Transverse colon (tissue), 4 donors: ENCODE measurements at places on chromosomes 13 and 19. TPM values are rescaled to one million over a fixed set of nuclear protein-coding genes. Genes with fewer than 3 reads are reported as not detected.
A peak's percentile ranks its signal among the peaks of the same experiment; 100 is the strongest.

DNA sequence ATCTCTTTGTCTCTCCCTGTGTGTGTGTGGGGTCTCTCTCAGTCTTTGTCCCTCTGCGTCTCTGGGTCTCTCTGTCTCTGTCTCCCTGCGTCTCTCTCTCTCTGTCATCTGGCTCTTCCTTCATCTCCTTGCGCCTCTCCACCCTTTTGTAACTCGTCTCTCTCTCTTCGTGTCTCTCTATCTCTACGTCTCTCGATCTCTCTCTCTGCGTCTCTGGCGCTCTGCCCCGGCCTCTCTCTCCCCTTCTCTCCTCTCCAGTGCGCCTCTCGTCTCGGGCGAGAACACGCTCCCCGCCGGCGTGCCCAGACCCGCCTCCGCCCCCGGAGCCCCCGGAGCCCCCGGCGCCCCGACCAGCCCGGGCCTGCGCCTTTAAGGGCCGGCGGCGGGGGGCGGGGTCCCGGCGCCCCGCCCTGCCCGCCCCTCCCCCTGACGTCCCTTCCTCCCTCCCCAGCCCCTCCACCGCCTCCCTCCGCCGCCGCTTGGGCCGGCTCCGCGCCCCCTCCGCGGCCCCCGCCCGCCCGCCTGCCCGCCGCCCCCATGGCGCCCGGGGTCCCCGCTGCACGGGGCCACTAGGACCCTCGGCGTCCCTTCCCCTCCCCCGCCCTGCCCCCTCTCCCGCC is at the start of gene MARK4:
Gene MARK4 (plus strand): TSS at position 440 of the 620 bp plus-strand sequence. CDS start 318 bp downstream, outside the sequence.
- peak within 1 kb of the TSS; percentile 93 for H3K4me3 ChIP-seq
- H3K27ac ChIP-seq = peak within 1 kb of the TSS; percentile 78
- peak; percentile 49 for DNase-seq
- H3K4me1 ChIP-seq = peaks cover 30% of the 10 kb centered on the region
- no peaks in the 10 kb centered on the region for H3K27me3 ChIP-seq

DNA sequence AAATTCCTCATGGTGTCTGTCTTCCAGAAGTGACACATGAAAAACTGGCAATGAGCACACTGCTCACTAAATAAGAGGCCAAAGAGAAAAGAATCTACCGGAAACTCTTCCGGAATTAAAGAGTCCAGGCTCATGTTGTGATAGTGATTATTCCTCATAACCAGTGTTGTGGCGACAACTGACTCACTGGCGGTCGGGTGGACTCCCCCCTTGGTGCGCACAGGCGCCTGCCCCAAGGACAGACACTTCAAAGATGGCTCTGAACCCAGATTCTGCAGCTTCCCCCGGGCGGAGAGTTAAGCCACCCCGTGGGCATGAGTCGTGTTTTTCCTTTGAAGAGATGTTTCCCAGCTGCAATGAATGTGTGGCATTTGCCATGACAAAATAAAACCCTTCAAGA is 10.3 kb downstream of the IL17D start:
- no peak overlapping the region for H3K4me3 ChIP-seq
- peaks cover 5% of the 10 kb centered on the region for H3K27me3 ChIP-seq
- DNase-seq = no peak
- H3K4me1 ChIP-seq = peaks cover 14% of the 10 kb centered on the region
- no peaks in the 10 kb centered on the region for H3K36me3 ChIP-seq

GRCh38 chr13:27442071-27442647 is 8.2 kb downstream of the MTIF3 start:
- H3K36me3 ChIP-seq = no peaks in the 10 kb centered on the region
- no peak overlapping the region for H3K4me3 ChIP-seq
- peak overlapping the region; percentile 55 for H3K27ac ChIP-seq
- peaks cover 26% of the 10 kb centered on the region for H3K4me1 ChIP-seq
- DNase-seq = peak; percentile 58

DNA sequence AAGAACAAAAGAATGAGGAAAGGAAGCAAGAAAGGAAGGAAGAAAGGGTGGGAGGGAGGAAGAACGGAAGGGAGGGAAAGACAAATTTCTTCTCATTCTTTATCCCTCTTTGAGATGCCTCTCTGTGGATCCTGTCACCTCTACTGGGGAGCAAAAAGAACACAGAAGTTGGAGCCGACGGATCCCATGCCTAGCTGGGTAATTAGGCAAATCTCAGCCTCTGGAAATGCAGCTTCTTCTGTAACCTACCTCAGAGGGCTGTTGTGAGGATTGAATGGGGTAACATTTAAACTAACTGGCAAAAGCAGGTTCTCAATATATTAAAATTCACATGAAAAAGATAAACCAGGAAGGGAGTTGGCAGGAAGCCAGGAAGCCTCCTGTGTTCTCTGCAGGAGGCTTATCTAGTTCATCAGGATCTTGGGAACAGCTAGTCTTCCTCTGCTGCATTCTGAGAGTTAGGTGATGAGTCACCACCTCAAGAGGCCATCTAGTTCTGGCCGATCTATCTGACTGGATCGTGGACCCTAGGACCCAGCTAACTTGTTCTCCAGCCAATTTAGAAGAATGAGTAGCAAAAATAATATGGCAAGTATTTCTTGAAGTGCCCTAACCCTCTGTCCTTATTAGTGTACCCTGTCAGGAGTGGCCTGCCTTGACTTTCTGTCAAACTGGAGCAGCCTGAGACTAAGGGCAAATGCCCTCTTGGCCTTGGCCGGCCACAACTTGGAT is 15.2 kb upstream of the CPB2 start:
- H3K27me3 ChIP-seq = no peaks in the 10 kb centered on the region
- no peaks in the 10 kb centered on the region for H3K36me3 ChIP-seq
- H3K27ac ChIP-seq = no peak overlapping the region
- no peaks in the 10 kb centered on the region for H3K4me1 ChIP-seq
- DNase-seq = no peak

DNA sequence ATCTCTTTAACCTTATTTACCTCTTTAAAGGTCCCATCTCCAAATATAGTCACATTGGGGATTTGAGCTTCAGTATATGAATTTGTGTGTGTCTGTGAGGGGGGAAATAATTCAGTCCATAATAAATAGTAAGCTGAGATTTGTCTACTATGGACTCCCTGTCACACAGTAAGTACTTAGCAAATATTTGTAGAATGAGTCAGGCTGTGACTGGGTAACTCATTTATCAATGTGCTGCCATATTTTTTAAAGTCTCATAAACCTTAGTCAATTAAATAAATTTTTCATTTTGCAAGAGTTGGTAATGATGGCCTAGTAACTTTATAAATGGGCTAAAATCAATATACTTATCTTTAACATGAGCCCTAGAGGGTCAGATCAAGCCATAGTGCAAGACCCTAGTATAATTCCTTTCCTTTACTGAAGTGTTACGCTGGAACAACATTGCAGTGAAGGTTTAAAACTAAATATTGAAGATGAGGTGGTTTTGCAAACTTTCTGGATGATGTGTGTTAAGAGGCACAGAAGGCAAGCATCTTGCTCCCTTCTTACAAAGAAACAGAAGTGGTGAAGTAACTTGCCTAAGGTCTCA is 305.1 kb downstream of the KCNRG start:
- H3K4me1 ChIP-seq = peaks cover 10% of the 10 kb centered on the region
- no peaks in the 10 kb centered on the region for H3K27me3 ChIP-seq
- H3K36me3 ChIP-seq = no peaks in the 10 kb centered on the region
- no peak for DNase-seq
- no peak overlapping the region for H3K4me3 ChIP-seq

DNA sequence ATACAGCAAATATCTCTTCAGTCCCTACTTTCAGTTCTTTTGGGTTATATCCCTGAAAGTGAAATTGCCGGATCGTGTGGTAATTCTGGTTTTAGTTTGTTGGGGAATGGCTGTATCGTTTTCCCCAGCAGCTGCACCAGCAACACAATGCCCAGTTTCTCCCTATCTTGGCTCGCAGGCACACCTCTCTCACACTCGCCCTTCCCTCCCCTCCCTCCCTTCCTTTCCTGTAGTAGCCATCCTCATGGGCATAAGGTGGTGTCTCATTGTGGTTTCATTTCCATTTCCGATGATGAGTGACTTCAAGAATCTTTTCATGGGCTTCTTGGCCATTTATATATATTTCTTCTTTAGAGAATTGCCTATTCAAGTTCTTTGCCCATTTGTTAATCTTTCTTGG is 8.6 kb upstream of the GPR18 start:
- DNase-seq = no peak
- H3K36me3 ChIP-seq = no peaks in the 10 kb centered on the region
- H3K4me3 ChIP-seq = no peak overlapping the region
- H3K27me3 ChIP-seq = no peaks in the 10 kb centered on the region

- H3K4me3 ChIP-seq = no peak overlapping the region
- no peaks in the 10 kb centered on the region for H3K36me3 ChIP-seq
- no peaks in the 10 kb centered on the region for H3K4me1 ChIP-seq
- H3K27me3 ChIP-seq = no peaks in the 10 kb centered on the region
Observed at GRCh38 chr13:78398743-78399410, 204.5 kb downstream of the POU4F1 start.

- H3K36me3 ChIP-seq = no peaks in the 10 kb centered on the region
- no peak overlapping the region for H3K4me3 ChIP-seq
- H3K27me3 ChIP-seq = no peaks in the 10 kb centered on the region
- no peaks in the 10 kb centered on the region for H3K4me1 ChIP-seq
Observed at GRCh38 chr13:22451327-22451741, 729.4 kb upstream of the SGCG start.

GRCh38 chr13:71260246-71260645 is 606.8 kb downstream of the DACH1 start:
- no peak for DNase-seq
- H3K36me3 ChIP-seq = no peaks in the 10 kb centered on the region
- H3K4me1 ChIP-seq = no peaks in the 10 kb centered on the region
- H3K27ac ChIP-seq = no peak overlapping the region

DNA sequence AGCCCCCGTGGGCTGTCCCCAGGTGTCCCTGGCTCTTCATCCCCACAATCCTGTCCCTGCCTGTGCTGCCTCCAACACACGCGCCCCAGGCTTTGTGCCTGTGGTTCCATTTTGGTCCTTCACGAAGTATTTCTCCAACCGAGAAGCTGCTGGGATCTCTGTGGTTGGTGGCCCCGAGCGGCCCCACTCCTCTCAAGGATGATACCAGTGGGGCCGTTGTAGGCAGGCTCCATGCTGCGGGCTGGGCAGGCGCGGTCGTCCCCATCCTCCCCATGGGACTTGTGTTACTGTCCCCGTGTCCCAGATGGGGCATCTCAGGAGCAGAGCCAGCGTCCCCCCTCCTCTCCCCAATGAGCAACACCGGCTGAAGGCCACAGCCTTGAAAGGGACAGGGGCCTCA is 3.7 kb upstream of the ZNF554 start:
- peaks cover 18% of the 10 kb centered on the region for H3K4me1 ChIP-seq
- no peaks in the 10 kb centered on the region for H3K27me3 ChIP-seq
- DNase-seq = no peak
- H3K4me3 ChIP-seq = no peak overlapping the region
- no peak overlapping the region for H3K27ac ChIP-seq
- no peaks in the 10 kb centered on the region for H3K36me3 ChIP-seq

The GRIN3B gene
- 1.6 TPM for total RNA-seq

The BRME1 gene
- 5.2 TPM for total RNA-seq

The KIR2DL1 gene
- not detected for total RNA-seq

The PGPEP1 gene
- total RNA-seq = 59.7 TPM

The FZR1 gene
- total RNA-seq = 29.1 TPM

The SLITRK6 gene
- 3.8 TPM for total RNA-seq
